ENCODE measurements at places on chromosomes 1 and 21.

DNA sequence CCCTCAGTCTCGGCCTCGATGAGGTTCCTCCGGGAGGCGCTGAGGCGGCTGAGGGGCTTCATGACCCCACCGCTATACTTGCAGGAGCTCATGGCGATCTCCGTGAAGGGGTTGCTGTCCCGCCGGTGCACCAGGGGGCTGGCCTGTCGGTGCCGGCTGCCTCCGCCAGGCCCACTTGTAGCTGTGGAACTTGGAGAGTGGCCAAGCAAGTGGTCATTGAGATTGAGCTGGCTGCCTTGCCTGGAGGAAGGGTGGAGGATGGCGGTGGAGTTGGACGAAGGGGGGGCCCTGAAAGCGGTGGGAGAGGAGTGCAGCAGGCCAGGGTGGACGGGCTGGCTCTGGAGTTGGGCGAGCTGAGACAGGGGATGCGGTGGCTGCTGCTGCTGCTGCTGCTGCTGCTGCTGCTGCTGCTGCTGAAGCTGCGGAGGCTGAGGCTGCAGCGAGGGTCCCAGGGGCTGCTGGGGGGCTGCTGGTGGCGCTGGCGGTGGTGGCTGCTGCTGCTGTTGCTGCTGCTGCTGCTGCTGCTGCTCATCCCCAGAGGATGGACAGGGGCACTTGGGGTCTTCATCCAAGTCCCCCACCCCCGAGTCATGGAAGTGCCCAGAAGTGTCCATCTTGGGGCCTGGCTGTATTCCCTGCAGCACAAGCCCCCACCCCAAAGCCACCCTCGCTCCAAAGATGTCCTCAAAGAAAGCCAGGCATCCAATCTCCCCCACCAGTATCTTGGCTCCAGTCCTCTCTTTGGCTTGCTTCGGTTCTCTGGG lies 548 bp downstream of the KCNN3 start:
- no peak for DNase-seq

- DNase-seq, result no peak
Observed at GRCh38 chr21:34989337-34990151, 59.6 kb downstream of the RUNX1 start.

DNA sequence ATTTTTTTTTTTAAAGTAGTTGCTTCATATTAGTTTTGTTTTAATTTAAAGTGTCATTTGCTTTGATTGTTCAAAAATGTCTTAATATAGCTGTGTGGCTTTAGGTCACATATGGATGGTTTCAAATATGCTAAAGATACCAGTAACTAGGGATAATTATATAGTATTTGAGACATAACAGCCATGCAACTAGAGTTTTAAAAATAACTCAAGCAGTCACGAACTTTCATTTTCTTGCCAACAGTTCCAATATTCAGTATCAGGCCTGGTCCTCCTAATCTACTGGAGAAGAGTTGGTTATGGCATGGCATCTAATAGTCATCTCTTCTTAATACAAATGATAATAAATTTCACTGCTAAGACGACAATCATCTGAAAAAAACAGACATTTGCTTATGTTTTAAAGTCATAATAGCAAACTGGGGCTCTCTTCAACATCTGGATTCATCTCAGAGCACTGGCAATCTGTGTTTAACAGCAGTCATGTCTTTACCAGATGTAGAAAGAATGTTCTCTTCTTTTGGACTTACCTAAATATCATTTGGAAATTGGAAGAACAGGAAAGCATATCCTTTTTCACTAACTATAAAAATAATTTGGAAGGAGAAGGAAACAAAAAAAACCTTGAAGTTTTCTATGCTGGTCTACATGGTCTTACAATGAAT lies 24.1 kb upstream of the A3GALT2 start:
- DNase-seq, result no peak

DNA sequence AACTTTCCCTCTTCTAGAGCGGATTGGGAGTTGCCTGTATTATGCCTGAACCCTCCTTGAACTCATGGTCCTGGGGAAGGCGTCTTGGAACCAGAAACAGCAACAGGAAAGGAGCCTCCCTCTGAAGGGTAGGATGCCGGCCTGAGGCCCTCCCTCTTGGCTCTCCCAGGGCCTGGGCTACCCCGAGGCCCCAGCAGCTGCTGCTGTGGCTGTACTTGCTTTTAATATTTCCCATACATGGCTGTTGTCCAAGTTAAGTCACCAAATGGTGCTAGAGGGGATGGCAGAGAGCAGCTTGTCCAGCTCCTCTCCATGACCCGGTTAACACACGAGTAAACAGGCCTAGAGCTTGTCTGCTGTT lies 10.5 kb downstream of the CHRNB2 start:
- DNase-seq, result no peak

GRCh38 chr1:61851849-61852669 lies 109.8 kb downstream of the PATJ start:
- peak; percentile 25 for DNase-seq

DNA sequence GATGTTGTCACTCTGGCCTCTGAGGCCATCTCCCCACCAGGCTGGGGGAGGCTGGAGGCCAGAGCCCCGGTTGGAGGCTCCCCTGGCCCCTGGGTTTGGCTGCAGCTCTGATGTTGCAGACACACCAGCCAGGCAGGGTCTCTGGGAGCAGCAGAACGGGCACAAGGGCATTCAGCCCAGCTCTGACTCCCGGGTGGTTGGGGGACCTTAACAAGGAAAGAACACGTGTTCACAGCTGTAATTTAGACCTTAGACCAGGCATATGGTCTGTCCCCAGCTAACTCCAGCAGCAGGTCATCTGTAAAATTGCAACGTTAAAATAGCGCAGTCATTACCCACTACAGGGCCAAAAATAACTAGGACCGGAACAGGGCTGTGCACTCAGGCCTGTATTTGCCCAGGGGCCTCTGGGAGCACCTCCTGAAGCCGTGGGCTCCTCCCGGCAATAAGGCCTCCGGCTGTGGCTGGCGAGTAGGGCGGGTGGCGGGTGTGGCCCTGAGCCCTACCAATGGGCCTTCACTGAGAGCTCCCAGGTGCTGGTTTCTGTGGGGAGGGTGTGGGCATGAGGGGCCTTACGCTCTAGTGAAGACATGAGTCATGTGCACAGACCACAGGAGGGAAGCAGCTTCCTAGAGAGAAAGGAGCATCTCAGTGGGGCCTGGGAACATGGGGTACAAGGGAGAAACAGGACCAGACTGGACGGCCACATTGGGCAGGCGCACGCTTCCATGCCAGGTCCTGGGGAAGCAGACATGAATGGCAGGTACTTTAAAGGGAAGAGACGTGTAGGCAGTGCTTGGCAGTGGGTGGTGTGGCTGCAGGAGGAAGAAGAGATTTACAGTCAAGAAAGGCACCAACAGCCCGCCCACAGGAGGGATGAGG lies 6.1 kb downstream of the LDLRAP1 start:
- no peak for DNase-seq

- DNase-seq, result no peak
Observed at GRCh38 chr1:54865238-54866073, 21.5 kb downstream of the DHCR24 start.

- no peak for DNase-seq
Observed at GRCh38 chr1:176208034-176208433, 948 bp upstream of the COP1 start.

GRCh38 chr21:26587736-26588201 lies 14.7 kb upstream of the CYYR1 start:
- no peak for DNase-seq

GRCh38 chr1:145979746-145980456 lies 15.4 kb downstream of the POLR3GL start:
- no peak for DNase-seq

DNA sequence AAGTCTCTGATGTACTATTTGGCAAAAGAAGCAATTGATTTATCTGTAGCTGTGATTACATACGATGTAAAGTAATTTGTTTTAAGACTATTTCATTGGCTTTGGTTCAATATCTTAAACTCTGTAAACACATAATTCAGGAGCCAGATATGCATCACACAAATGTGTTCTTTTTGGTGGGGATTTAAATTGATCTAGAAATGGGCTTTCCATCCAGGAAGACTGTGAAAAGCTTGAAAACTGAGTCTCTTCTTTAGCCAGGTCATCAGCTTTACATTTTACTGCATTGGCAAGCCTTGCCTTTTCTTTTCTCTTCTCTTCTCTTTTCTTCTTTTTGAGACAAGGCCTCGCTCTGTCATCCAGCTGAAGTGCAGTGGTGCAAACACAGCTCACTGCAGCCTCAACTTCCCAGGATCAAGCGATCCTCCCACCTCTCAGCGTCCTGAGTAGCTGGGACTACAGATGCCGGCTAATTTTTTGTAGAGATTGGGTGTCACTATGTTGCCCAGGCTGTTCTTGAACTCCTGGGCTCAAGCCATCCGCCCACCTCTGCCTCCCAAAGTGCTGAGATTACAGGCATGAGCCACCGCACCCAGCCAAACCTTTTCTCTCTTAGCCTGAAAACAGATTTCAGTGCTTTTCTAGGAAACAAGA lies 1.4 kb downstream of the RCAN3 start:
- no peak for DNase-seq

GRCh38 chr1:44786138-44786840 lies 1.7 kb downstream of the BEST4 start:
- DNase-seq, result no peak

DNA sequence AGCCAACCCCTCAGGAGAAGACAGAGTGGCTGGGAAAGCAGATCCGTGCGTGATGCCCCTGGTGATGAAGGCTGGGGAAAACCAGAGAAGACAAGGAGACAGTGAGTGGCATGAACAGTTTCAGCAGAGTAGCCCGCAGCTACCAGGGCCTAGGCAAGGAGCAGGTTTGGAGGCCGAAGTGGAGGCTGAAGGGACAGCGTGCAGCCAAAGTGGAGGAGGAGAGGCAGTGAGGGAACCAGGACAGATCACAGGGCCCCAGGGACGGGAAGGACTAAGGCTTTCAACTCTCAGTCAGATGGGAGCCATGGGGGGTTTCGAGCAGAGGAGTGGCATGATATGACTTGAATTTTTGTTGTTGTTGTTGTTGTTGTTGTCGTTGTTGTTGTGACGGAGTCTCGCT lies 59.9 kb upstream of the SELENON start:
- no peak for DNase-seq

DNA sequence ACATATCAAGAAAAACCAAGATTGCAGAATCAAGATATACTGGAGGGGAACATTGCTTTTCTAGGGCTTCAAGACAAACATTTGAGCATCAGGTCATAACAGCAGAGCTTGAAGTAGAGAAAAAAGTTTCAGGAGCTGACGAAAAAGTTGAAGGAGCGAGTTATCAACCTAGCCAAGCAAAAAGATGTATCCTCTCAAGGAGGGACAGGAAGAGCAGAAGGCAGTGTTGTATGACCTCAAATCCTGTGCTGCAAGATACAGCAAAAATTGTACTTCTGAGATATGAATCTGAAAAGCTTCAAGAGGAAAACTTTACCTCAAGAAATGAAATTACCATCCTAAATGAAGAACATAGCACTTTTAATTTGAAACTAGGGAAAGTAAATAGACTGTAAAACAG lies 153.1 kb downstream of the AK5 start:
- DNase-seq, result no peak

GRCh38 chr1:233575450-233575849 lies 38.5 kb upstream of the KCNK1 start:
- no peak for DNase-seq

GRCh38 chr1:170533298-170533697 lies 1.3 kb downstream of the GORAB start:
- no peak for DNase-seq

- DNase-seq, result no peak
Observed at GRCh38 chr1:37068897-37069296, 34.6 kb upstream of the GRIK3 start.

DNA sequence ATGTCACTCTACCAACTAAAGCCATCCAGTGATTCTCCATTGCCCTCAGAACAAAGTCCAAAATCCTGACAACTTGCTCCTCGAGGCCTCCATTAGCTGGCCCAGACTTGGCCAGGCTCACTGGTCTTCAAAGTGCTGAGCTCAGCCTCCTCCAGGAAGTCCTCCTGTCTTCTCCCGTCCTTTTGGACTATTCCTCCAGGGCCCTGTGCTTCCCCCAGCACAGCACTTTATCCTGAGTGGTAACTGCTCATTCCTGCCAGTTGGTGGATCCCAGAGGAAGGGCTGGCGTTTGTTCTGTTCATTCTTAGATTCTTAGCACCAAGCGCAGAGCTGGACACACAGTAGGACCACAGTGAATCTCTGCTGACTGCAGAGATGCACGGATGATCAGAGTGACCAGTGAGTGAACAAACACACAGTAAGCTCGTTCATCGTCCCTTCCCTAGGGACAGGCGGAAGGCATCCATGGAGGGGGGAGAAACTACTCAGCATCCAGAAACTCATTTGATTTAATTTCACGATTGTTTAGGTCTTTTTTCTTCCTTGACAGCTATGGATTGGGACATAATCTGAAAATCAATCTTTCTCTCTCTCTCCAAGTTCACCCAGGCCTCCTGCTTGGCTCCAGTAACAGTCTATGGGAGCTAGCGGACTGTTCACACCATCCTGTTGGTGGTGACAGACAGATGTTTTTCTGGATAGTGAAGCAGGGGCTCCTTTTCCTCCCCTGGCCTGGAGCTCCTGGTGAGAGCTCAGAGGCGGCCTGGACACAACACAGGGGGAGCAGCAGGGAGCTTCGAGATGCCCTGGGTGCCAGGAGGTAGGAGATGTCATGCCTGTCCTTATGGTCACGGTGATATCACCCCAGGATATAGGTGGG lies 180.2 kb downstream of the PTPRU start:
- DNase-seq, result no peak

- DNase-seq, result no peak
Observed at GRCh38 chr1:26274801-26275425, 5.0 kb upstream of the SH3BGRL3 start.

- DNase-seq, result no peak
Observed at GRCh38 chr1:27403065-27403726, 10.8 kb downstream of the GPR3 start.

DNA sequence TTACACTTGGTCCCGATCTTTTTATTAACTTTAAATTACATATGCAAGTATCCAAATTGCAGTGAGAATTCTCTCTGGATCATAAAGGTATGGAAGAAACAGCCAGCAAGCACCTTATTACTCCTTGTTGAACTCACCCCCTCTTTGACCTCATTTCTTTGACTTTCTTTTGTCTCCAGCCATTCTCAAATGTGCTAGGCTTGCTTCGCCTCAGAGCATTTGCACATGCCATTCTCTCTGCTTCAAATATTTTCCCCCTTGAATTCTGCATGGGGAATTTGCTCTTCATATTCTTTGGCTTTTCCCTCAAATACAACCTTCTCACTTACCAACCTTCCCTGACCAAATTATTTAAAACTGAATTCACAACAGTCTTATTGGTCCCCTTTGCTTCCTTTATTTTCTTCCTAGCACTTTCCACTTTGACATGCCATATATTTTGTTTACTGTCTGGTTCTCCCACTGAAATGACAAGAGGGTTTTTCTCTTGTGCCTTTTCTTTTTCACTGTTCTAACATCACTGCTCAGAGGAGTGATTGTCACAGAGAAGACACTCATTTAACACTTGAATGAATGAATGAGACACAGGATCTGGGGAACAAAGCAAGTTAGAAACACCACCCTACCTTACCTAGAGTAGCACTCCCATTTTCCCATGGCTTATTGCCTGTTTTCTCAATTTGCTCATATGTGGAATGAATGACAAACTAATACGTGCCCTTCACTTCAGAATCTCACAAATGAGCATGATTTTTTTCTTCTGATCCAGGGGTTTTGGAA lies 1.4 kb upstream of the PGBD2 start:
- DNase-seq, result no peak

- DNase-seq, result no peak
Observed at GRCh38 chr1:206589206-206589605, 23.1 kb downstream of the EIF2D start.

GRCh38 chr1:89998306-89998705 lies 3.4 kb downstream of the ZNF326 start:
- DNase-seq, result no peak

- DNase-seq, result no peak
Observed at GRCh38 chr1:179973198-179974110, 18.8 kb downstream of the CEP350 start.

All from NCI-H2107 (cell line).